Tibial nerve (tissue), 4 donors: ENCODE measurements at places on chromosomes 12 and 14. TPM values are rescaled to one million over a fixed set of nuclear protein-coding genes. Genes with fewer than 3 reads are reported as not detected.

Gene AQP5
- 0.21 TPM for total RNA-seq

- H3K4me1 ChIP-seq: no peaks in the 10 kb centered on the region
- no peaks in the 10 kb centered on the region for H3K36me3 ChIP-seq
- no peaks in the 10 kb centered on the region for H3K27me3 ChIP-seq
- H3K27ac ChIP-seq: no peak overlapping the region
- no peak overlapping the region for H3K4me3 ChIP-seq
Measured at GRCh38 chr12:70251226-70251625, 8.0 kb downstream of the CNOT2 start.

DNA sequence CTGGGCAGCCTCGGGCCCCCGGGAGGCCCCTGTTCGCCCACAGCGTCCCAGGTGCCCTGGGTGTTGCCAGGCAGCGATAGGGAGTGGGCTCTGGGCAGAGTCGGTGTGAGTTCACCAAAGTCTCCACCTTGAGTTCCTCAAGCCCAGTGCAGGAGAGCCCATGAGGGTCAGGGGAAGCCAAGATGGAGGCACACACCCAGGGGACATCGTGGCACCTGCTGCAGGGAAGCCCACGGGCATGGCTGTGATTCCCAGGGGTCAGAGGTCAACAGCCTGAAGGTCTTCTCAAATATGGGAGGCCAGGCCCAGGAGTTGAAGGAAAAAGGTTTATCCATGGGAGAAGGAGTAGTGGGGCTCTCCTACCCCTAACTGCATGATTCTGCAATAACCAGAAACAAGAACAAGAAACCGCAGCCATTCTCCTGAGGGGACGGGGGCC lies 148.8 kb downstream of the ADGRD1 start:
- no peaks in the 10 kb centered on the region for H3K27me3 ChIP-seq
- no peaks in the 10 kb centered on the region for H3K36me3 ChIP-seq
- H3K4me3 ChIP-seq: no peak overlapping the region
- no peak overlapping the region for H3K27ac ChIP-seq

DNA sequence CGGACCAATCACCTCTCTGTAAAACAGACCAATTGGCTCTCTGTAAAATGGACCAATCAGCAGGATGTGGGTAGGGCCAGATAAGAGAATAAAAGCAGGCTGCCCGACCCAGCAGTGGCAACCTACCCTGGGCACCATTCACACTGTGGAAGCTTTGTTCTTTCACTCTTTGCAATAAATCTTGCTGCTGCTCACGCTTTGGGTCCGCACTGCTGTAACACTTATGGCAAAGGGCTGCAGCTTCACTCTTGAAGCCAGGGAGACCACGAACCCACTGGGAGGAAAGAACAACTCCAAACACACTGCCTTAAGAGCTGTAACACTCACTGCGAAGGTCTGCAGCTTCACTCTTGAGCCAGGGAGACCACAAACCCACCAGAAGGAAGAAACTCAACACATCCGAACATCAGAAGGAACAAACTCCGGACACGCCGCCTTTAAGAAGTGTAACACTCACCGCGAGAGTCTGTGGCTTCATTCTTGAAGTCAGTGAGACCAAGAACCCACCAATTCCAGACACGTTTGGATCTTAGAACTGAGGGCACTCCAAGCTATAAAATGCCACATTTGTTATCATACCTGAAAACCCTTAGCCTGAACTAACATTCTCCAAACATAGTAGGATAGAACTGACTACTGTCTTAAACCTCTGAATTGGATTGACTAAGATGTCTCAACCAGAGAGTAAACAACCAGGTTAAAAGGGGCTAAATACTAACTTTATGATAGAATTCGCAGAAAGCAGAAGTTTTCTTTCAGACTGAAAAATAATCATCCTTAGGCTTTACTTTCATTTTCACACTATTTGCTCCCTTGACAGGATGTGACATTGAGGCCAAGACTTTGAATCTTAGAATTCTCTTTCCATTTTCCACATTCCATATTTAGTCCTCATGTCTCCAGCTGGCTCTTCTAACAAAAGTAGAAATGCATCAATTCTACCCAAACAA lies 33.6 kb downstream of the CDKL1 start:
- H3K27me3 ChIP-seq: no peaks in the 10 kb centered on the region
- no peak overlapping the region for H3K4me3 ChIP-seq
- H3K4me1 ChIP-seq: no peaks in the 10 kb centered on the region
- DNase-seq: no peak
- peak overlapping the region; percentile 19 for H3K27ac ChIP-seq

DNA sequence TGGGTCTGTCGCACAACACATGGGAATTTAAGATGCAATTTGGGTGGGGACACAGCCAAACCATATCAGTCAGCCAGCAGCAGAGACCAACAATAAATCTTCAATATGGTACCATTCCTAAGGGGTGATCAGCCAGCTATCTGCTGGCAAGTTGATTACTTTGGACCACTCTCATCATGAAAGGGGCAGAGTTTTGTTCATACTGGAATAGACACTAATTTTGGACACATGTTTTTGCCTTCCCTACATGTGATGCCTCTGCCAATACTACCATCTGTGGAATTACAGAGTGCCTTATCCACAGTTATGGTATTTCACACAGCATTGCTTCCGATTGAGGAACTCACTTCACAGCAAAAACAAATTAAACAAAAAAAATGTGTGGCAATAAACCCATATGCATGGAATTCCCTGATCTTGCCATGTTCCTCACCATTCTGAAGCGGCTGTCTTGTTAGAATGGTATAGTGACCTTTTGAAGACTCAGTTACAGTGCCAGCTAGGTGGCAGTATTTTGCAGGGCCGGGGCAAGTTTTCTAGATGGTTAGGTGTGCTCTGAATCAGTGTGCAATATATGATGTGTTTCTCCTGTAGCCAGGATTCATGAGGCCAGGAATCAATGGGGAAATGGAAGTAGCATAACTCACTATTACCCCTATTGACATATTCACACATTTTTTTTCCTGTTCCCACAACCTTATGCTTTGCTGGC lies 179.0 kb upstream of the IGF1 start:
- H3K27me3 ChIP-seq: no peaks in the 10 kb centered on the region
- no peaks in the 10 kb centered on the region for H3K36me3 ChIP-seq
- DNase-seq: no peak
- no peak overlapping the region for H3K27ac ChIP-seq

GRCh38 chr14:37241198-37241597 lies 43.5 kb downstream of the MIPOL1 start:
- H3K4me3 ChIP-seq: no peak overlapping the region
- no peak overlapping the region for H3K27ac ChIP-seq
- no peaks in the 10 kb centered on the region for H3K27me3 ChIP-seq
- H3K36me3 ChIP-seq: no peaks in the 10 kb centered on the region
- no peaks in the 10 kb centered on the region for H3K4me1 ChIP-seq

Gene ZBTB25
- total RNA-seq: 14.9 TPM

- no peak for DNase-seq
- H3K27me3 ChIP-seq: no peaks in the 10 kb centered on the region
- no peak overlapping the region for H3K27ac ChIP-seq
- H3K4me3 ChIP-seq: no peak overlapping the region
- no peaks in the 10 kb centered on the region for H3K36me3 ChIP-seq
Measured at GRCh38 chr12:65754744-65755595, 69.3 kb upstream of the HMGA2 start.

Gene ASB2
- total RNA-seq: 2.1 TPM

DNA sequence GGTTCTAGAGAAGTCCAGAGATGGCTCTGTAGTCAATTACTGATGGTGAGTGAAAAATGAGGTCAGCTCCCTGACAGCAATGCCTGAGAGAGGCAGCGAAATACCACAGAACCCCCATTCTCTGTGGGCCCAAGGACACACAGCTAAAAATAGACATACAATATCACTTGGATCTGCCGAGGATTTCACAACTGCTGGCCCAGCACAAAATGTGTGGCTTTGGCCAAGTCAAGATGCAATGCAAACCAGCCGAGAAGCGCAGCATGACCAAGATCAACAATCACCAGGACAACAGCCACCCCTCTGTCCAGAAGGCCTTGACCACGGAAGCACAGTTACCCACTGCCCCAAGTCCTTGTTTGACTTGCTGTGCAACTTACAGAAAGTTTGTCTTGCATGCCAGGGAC lies 52.2 kb downstream of the CKAP4 start:
- H3K27ac ChIP-seq: peak overlapping the region; percentile 61
- H3K4me1 ChIP-seq: no peaks in the 10 kb centered on the region
- no peaks in the 10 kb centered on the region for H3K27me3 ChIP-seq
- DNase-seq: peak; percentile 71
- no peak overlapping the region for H3K4me3 ChIP-seq
- H3K36me3 ChIP-seq: no peaks in the 10 kb centered on the region

- no peaks in the 10 kb centered on the region for H3K36me3 ChIP-seq
- no peak overlapping the region for H3K4me3 ChIP-seq
- no peaks in the 10 kb centered on the region for H3K27me3 ChIP-seq
- H3K27ac ChIP-seq: no peak overlapping the region
Measured at GRCh38 chr12:25852792-25853191, 105.7 kb upstream of the RASSF8 start.

Gene RAD51AP1
- 0.44 TPM for total RNA-seq

DNA sequence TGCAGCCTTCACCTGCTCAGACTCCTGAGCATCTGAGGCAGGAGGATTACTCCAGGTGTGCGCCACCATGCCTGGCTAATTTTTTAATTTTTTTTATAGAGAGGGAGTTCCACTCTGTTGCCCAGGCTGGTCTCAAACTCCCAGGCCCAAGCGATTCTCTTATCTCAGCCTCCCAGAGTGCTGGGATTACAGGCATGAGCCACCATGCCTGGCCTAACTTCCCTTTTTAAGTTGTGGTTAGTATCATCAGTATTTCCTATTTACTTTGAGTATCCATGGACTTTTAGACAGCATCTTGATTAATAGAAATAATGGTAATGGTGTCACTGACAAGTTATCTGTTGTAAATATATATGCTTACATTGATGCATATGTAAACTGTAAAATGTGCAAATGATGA lies 116.9 kb downstream of the FGD4 start:
- H3K36me3 ChIP-seq: no peaks in the 10 kb centered on the region
- H3K27me3 ChIP-seq: no peaks in the 10 kb centered on the region
- H3K4me3 ChIP-seq: no peak overlapping the region
- no peak for DNase-seq
- H3K4me1 ChIP-seq: peaks cover 37% of the 10 kb centered on the region

DNA sequence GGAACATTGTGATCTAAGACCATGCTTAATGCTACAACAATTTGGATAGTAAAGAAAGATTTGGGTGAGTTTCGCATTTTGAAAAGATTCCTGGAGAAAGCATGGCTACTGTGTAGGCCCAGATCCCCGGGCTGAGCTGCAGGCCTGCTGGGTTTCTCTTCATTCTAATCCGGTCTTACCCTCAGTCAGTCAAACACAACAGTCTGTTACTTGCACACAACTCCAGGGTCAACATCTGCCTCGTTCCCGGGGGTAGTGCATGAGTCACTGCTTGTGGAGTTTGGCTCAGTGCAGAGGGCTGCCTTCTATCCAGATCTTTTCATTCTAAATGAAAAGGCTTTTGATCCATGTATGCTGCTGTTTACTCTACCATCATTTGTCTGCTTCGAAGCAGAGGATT lies 60.4 kb upstream of the SEL1L start:
- H3K36me3 ChIP-seq: no peaks in the 10 kb centered on the region
- H3K27me3 ChIP-seq: no peaks in the 10 kb centered on the region
- H3K4me3 ChIP-seq: no peak overlapping the region

- DNase-seq: no peak
- no peak overlapping the region for H3K4me3 ChIP-seq
- H3K27me3 ChIP-seq: no peaks in the 10 kb centered on the region
- no peaks in the 10 kb centered on the region for H3K36me3 ChIP-seq
Measured at GRCh38 chr12:64255249-64255648, 33.2 kb upstream of the KICS2 start.

Gene GUCY2C
- total RNA-seq: not detected

DNA sequence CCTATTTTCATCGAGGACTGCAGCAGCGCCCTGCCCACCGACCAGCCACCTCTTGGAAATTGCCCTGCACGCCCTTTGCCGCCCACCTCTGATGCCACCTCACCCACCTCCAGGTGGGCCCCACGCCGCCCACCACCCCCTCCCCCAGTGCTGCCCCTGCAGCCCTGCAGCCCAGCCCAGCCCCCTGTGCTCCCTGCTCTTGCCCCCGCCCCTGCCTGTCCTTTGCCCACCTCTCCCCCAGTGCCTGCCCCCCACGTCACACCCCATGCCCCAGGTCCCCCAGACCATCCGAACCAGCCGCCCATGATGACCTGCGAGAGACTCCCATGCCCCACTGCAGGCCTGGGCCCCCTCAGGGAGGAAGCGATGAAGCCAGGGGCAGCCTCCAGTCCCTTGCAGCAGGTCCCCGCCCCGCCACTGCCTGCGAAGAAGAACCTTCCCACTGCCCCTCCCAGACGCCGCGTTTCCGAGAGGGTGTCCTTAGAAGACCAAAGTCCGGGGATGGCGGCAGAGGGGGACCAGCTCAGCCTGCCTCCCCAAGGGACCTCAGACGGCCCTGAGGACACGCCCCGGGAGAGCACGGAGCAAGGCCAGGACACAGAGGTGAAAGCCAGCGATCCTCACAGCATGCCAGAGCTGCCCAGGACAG lies 96.5 kb downstream of the LGMN start:
- H3K4me1 ChIP-seq: no peaks in the 10 kb centered on the region
- H3K4me3 ChIP-seq: peak overlapping the region; percentile 9
- no peaks in the 10 kb centered on the region for H3K27me3 ChIP-seq
- no peaks in the 10 kb centered on the region for H3K36me3 ChIP-seq
- DNase-seq: peak; percentile 34

DNA sequence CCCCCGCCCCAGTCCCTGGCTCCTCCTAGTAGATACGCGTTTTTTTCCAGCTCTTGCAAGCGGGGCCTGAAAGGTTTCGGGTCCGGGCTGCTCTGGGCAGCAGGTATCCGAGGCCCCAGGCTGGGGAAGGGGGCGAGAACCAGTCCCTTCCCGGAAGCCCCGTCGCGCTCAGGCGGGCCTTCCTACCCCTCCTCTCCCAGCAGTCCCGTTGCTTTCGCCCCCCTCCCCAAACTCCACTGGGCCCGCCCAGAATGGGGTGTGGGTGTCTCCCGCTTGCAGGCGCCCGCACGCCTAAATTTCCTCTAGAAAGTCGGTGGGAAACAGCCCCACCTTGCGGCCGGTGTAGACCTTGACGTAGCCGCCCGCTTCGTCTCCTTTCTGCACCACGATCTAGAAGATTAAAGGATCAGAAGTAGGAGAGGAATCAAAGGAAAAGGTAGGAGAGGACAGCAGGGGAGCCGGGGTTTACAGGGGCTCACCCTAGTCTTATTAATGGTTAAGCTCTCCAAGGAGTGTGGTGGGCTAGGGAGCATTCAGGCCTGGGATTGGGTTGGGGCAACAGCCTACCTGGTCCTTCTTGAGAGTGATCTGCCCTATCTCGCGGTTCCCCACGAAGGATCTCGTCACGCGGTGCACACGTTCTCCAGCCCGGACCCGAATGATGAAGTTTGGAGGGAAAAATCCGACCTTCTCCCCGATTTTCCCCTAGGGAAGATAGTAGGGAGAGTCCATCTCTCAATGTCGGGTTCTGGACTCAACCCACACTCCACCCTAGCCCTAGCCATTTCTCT lies 7.3 kb downstream of the STAC3 start:
- H3K4me1 ChIP-seq: peaks cover 50% of the 10 kb centered on the region
- peaks cover 54% of the 10 kb centered on the region for H3K27me3 ChIP-seq
- no peak for DNase-seq
- no peak overlapping the region for H3K27ac ChIP-seq
- peaks cover 5% of the 10 kb centered on the region for H3K36me3 ChIP-seq

DNA sequence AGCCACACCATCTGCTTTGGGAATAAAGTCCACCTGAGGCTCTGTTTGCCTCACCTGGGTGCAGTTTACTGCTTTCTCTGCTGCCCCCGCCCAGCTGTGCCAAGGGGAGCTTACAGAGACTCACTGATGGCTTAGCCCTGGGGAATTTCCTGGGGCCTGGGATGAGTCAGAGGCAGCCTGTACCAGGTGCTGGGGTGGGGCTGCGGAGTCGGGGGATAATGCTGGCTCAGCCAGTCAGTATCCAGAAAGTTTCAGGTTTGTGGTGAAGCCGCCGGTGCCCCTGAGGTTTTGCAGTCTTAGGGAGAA lies 22.3 kb downstream of the PLEKHG3 start:
- no peak for DNase-seq
- no peaks in the 10 kb centered on the region for H3K27me3 ChIP-seq
- H3K27ac ChIP-seq: peak overlapping the region; percentile 91
- no peak overlapping the region for H3K4me3 ChIP-seq
- no peaks in the 10 kb centered on the region for H3K36me3 ChIP-seq
